ENCODE measurements at places on chromosomes 4 and X.

GRCh38 chr4:122636697-122637096, 15.8 kb upstream of the IL21 start:
- H3K27me3 ChIP-seq = no peaks in the 10 kb centered on the region
- H3K4me1 ChIP-seq = no peaks in the 10 kb centered on the region

- no peaks in the 10 kb centered on the region for H3K36me3 ChIP-seq
- no peak overlapping the region for H3K27ac ChIP-seq
- H3K4me3 ChIP-seq = no peak overlapping the region
- DNase-seq = no peak
- H3K27me3 ChIP-seq = no peaks in the 10 kb centered on the region
Measured at GRCh38 chr4:169025184-169025583, 15.1 kb upstream of the CBR4 start.

- H3K27ac ChIP-seq = no peak overlapping the region
- H3K4me1 ChIP-seq = no peaks in the 10 kb centered on the region
- no peaks in the 10 kb centered on the region for H3K27me3 ChIP-seq
- no peak overlapping the region for H3K4me3 ChIP-seq
- DNase-seq = no peak
- H3K36me3 ChIP-seq = no peaks in the 10 kb centered on the region
Measured at GRCh38 chr4:63211375-63211774, 1197.9 kb downstream of the TECRL start.

DNA sequence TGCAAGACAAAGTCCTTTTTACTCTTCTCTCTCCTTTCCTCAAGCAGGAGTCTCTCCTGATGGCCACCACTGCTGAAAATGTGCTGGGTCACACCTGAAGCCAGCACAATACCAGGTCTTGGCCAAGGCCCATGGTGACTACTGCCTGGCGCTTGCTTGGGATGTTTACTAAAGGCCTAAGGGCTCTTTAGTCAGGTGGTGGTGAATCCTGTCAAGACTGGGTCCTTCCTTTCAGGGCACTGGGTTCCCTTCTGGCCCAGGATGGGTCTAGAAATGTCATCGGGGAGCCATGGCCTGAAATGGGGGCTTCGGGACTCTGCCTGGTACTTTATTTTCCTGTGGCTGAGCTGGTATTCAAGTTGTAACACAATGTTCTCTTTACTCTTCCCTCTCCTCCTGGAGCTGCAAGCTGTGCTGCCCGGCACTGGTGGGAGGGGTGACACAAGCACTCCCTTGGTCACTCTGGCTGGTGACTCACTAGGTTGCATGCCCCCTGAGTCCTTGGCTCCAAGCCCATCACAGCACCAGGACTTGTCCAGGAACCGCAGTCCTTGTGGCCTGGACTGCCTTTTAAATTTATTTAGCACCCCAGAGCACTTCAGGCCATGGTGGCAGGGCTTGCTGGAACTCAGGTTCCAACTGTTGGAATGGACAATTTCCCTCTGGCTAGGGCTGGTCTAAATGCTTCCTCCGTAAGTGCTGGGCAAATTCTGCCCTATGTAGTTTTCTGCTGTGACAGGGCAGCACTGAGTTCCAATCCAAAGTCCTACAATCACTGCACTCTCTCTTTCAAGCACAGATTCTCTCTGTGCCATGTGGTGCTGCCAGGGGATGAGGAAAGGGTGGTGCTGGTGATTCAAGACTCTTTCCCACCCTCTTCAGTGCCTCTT, 11.3 kb downstream of the ARL13A start:
- H3K36me3 ChIP-seq = no peaks in the 10 kb centered on the region
- no peaks in the 10 kb centered on the region for H3K4me1 ChIP-seq
- H3K27me3 ChIP-seq = peaks cover 6% of the 10 kb centered on the region
- peak; percentile 38 for DNase-seq
- H3K27ac ChIP-seq = peak overlapping the region; percentile 52

- no peak overlapping the region for H3K4me3 ChIP-seq
- H3K4me1 ChIP-seq = no peaks in the 10 kb centered on the region
- DNase-seq = no peak
Measured at GRCh38 chrX:110006821-110007375, 4.0 kb downstream of the TMEM164 start.

DNA sequence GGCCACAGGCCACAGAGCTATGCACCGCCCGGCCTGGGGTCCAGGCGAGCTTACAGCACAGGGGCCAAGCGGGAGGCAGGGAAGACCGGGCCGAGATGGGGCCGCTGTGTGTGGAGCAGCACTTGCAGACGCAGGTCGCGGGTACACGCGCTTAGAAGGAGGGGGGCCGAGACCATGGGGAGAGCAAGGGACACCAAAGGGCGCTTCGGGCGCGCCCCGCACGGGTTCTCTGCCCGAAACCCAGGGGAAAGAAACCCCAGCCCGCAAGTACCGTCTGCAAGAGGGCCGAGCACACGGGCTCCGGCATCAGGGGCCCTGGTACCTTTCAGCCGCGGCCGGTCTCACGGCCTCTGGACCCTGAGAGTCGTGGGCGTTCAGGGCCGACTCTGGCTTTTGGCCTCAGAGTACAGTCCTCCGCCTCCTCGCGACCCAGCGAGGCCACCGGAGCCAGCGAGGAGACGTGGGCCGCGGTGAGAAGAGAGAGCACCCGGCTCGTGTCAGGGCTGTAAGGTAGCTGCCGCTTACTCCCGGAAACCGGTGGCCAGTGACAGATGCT, 342 bp downstream of the EOLA2 start:
- no peaks in the 10 kb centered on the region for H3K27me3 ChIP-seq
- H3K36me3 ChIP-seq = no peaks in the 10 kb centered on the region
- no peak for DNase-seq
- H3K4me1 ChIP-seq = no peaks in the 10 kb centered on the region
- peak overlapping the region; percentile 98 for H3K27ac ChIP-seq

GRCh38 chrX:2928191-2928582, 952 bp downstream of the ARSD start:
- H3K27me3 ChIP-seq = no peaks in the 10 kb centered on the region
- no peaks in the 10 kb centered on the region for H3K36me3 ChIP-seq
- H3K27ac ChIP-seq = peak overlapping the region; percentile 97
